ENCODE measurements at places on chromosomes 5 and 9.

DNA sequence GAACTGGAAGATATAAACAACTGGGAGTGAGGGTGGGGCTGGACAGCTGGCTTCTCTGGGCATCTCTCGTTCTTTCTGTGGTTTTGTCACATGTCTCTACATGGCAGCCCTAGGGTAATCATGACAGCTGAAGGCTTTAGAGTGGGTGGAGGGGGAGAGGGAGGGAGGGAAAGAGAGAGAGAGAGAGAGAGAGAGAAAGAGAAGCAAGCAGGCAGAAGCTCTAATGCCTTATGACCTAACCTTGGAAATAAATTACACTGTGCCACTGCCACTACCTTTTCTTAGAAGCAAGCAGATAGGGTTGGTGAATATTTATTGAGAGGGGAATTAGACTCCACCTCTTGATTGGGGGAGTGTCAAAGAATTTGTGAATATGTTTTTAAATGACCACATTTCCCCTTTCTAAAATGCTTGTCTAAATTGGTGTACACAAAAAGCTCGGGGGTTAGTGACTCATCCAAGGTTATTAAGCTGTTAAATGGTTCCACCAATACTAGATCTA is 2.6 kb upstream of the DAPK1 start:
- DNase-seq, result no peak

DNA sequence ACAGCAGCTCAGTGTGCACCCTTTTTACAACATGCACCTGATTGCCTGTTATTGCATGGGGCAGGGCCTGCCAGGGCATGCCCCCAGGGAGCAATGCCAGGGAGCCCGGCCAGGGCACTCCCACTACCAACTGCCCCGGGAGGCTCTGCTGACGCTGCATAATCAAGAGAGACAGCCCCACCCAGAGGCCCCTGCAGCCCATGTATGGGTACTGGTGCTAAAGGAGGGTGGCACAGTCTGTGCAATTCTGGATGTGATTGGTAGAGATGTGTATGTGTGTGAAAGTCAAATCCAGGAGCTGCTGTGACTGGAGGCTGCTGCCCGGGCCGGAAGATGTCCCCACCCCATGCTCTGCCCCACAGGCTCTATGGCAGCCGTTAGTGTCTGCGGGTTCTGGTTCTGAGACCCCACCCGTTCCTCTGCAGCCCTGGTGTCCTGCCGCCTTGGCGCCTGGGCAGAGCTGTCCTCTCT is 3.9 kb upstream of the NEURL1B start:
- peak; percentile 74 for DNase-seq

DNA sequence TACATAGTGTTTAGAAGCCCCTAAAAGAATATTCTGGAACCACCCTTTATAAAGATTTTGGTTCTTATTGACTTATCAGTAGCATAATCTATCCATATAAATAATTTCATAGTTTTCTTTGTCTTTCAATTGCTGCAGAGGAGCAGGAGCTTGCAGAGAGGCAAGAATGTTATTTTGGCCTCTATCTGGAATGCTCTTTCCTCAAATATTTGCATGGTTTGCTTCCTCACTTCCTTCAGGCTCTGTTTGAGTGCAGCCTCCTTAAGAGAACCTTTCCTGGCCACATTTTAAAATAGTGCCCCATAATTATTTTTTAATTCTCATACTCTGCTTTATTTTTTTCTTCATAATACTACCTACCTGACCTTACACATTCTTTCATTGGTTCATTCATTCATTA is 1.5 kb downstream of the C5 start:
- DNase-seq, result no peak

- DNase-seq, result no peak
Measured at GRCh38 chr9:78821126-78821822, 524.3 kb downstream of the PSAT1 start.

DNA sequence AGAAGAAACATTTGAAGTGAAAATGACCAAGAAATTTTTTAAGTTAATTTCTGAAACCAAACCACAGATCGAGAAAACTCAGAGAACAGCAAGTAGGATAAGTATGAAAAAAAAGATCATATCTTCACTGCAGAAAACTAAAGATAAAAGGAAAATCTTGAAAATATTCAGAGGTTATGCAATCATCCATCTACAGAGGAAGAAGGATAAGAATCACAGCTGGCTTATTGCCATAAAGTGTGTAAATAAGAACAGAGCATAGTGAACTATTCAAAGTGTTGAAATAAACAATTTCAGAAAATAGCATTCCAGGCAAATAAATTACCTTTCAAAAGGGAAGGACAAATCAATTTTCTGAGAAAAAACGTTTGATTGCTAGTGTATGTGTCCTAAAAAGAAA is 1191.7 kb upstream of the CDH6 start:
- DNase-seq, result no peak

DNA sequence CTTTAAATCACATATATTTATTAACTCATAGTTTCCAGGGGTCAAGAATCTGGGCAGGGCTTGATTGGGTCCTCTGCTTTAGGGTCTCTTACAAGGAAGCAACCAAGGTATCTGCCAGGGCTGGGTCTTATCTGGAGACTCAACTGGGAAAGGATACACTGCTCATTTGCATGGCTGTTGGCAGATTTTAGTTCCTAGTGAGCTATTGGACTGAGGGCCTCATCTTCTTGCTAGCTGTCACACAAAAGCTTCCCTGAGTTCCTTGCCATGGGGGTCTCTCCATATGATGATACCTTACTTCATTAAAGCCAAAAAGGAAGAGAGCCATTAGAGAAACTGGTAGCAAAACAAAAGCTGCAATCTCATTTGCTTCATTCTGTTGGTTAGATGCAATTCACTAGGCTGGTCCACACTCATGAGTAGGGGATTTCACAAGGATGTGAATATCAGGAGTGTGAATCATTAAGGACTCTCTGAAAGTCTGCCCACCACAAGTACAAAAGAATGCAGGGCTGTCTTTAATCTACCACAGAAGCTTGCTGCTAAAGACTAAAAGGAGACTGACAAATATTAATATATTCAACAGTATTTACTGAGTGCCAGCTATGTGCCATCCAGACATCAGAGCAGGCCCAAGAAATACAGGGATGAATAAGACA is 42.0 kb upstream of the TIMD4 start:
- no peak for DNase-seq

DNA sequence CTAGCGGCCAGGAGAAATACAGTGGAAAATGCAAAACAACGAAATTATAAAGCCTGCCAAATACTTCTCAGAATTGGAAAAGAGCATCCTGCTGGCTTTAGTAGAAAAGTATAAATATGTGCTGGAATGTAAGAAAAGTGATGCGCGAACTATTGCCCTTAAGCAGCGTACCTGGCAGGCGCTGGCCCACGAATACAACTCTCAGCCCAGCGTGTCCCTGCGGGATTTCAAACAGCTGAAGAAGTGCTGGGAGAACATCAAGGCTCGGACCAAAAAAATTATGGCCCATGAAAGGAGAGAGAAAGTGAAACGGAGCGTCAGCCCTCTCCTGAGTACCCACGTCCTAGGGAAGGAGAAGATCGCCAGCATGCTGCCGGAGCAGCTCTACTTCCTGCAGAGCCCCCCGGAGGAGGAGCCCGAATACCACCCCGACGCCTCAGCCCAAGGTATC is 15.0 kb downstream of the MSANTD3 start:
- no peak for DNase-seq

- no peak for DNase-seq
Measured at GRCh38 chr9:122988141-122988540, 45.3 kb upstream of the GPR21 start.

DNA sequence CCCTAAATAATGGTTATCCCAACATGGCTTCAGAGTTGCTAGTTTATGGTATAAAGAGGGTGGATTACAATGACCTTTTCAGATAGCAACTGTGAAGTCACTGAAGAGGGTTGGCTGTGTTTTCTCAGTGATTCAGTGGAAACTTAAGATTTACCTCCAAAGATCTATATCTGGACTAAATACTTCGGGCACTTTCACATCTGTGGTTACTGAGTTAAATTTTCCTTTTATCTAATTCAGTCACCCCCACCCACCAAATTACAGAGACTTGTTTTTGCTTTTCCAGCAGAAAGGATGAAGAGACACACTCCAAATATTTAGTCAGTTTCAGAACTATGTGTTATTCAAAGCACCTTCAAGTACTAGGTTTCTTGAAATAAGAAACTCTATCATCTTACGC is 573.2 kb downstream of the CCDC171 start:
- DNase-seq, result no peak

DNA sequence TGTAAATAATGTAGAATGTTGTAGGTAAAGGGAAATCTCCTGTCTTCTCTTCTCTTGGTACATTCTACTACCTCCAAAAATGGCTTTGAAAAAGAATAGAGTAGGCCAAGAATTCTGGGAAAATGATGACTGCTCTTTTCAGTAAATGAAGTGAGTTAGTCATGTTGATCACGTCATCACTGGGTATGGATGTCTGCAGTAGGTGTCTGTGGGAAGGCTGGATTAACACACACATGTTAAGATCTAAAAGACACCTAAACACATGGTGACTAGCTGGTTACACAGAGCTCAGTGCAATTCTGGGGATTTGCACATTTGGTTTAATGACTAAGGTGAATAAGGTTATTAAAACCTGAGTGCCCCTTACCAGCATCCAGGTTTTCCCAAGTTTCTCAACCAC is 161.5 kb downstream of the CEP120 start:
- no peak for DNase-seq

DNA sequence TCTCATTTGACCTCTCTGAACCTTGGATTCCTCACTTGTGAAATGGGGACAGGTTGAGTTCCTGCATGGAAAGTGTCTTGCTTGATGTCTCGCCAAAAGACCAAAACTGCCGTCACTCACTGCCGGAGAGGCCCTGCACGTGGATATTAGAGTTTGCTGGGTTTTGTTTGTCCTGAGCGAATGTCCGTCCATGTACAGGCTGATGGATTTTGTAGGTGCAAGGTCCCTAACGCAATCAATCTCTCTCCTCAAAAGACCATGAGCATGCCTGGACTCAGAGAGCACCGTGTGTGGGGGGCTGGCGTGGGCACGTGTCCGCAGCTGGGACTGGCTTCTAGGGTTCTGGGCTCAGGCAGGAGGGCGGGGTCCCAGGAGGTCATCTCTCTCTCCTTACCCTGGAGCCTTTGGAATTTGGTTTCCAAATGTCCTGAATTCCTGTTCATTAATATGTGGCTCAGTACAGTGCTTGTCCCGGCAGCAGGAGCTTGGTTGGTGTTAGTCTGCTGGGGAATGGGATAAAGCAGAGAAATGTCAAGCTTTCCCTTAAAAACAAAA is 146.0 kb upstream of the IER5L start:
- no peak for DNase-seq

- no peak for DNase-seq
Measured at GRCh38 chr5:40754381-40755092, 1.2 kb downstream of the TTC33 start.

- DNase-seq, result no peak
Measured at GRCh38 chr9:86925686-86926085, 21.6 kb downstream of the GAS1 start.

GRCh38 chr5:54821445-54822323 is 163.7 kb downstream of the ESM1 start:
- DNase-seq, result no peak

GRCh38 chr9:131578731-131579504 is 33.6 kb downstream of the PRRT1B start:
- no peak for DNase-seq

- no peak for DNase-seq
Measured at GRCh38 chr9:85077944-85078343, 408.4 kb downstream of the NTRK2 start.

- DNase-seq, result no peak
Measured at GRCh38 chr5:159027504-159027903, 72.2 kb downstream of the EBF1 start.

- no peak for DNase-seq
Measured at GRCh38 chr9:118570066-118570465, 799.2 kb downstream of the BRINP1 start.

GRCh38 chr5:65483546-65484346 is 2.0 kb upstream of the ADAMTS6 start:
- no peak for DNase-seq

- DNase-seq, result no peak
Measured at GRCh38 chr5:7781899-7782298, 69.0 kb downstream of the CFAP90 start.

DNA sequence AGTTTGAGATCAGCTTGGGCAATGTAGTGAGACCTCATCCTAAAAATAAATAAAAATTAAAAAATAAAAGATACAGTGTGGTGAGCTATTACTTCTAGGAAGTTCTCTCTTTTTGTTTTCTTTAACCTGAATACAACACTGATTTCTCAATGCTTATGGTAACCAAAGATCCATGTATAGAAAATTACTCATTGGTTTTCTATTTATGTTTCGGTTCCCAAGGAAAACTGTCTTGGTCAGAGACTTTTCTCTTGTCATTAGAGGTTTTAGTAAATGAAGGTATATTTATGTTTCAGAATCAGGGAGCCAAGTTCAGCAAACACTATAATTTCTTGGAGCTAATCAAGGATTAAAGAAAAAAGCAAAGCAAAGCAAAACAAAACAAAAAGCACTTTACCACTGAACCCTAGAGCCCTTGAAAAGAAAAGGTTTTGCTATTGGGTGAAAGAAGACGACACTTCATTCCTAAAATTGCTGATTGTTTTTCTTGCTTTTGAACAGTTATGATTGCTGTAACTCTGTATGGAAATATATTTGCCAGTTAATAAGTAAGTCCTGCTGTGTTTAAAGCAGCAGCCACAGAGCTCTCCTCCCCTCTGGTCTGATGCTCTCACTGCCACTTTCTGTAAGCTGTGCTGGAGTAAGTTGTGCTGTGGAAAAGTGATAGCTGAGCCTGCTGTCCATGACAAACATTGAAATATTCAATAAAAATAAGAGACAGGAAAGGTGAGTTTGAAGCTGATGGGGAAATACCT is 298.2 kb downstream of the CD180 start:
- no peak for DNase-seq

- no peak for DNase-seq
Measured at GRCh38 chr9:77977210-77977611, 54.4 kb downstream of the GNAQ start.

DNA sequence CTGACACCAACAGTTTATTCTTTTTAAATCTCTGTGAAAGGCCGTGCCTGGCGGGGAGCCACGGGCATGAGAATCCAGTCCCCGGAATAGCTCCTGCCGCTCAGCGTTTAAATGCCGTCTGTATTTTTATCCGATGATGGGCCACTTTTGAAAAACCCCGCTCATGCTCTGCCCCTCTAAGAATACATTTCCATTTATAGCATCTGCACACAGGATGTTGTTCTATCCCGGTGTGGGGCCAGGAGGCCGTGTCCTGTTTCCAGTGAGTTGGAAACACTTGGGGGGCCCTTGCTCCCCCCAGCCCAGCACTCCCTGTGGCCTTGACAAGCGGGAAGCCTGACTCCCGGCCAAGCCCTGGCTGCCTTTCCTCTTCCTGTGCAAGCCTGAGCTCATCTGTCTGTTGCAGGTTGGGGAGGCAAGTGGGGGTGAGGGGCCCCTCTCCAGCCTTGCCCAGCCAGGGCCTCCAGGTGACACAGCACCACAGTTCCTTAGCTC is 39.0 kb downstream of the ERGIC1 start:
- peak; percentile 92 for DNase-seq

- DNase-seq, result no peak
Measured at GRCh38 chr5:126718236-126718868, 58.6 kb upstream of the LMNB1 start.

Data from cardiac septum (tissue), 1 donor.